ENCODE measurements at places on chromosomes 6 and 20.

DNA sequence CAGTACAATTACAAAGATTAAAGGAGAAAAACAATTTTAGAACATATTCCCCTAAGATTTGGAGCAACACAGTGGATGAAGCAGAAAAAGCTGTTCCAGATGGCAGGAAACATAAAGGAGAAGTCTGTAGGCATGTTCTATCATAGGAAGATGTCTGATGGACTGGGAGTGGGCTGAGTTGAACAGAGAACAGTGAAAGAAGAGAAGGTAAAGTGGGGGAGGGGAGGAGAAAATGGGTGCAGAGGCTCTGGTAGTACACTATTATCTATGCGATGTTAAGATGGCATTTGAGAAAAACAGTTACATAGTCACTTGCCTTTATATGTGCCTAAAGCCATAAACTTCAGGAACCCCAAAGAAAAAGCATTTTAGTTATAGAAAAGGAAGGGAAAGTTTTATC, 4.2 kb upstream of the PHIP start:
- DNase-seq, result no peak

DNA sequence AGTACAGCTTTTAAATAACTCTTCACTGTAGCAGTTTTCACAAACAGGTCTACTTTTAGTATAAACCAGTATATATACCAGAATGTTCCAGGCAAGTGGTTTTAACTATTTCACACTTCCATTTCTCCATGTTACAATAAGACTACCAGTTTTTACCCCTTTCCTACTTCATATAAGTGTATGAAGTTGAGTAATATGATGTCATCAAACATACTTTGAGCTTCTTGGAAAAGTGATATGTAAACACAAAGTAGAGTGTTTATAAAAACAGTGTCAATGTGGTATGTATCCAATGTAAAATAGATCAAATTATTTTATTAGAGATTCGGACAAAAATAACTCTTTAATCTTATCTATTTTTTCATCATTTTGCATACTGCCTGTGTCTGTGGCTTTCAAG, 2.5 kb upstream of the PAQR8 start:
- no peak for DNase-seq

GRCh38 chr6:125316621-125317020, 14.9 kb upstream of the HDDC2 start:
- no peak for DNase-seq

GRCh38 chr6:116084284-116084683, 16.4 kb upstream of the NT5DC1 start:
- no peak for DNase-seq

GRCh38 chr6:125818772-125819260, 28.1 kb downstream of the NCOA7 start:
- peak; percentile 43 for DNase-seq

- DNase-seq, result peak; percentile 74
Observed at GRCh38 chr6:148524471-148524882, 181.8 kb downstream of the SASH1 start.

GRCh38 chr6:104642871-104643270, 216.8 kb downstream of the HACE1 start:
- no peak for DNase-seq
